ENCODE measurements at places on chromosomes 3 and 15.

DNA sequence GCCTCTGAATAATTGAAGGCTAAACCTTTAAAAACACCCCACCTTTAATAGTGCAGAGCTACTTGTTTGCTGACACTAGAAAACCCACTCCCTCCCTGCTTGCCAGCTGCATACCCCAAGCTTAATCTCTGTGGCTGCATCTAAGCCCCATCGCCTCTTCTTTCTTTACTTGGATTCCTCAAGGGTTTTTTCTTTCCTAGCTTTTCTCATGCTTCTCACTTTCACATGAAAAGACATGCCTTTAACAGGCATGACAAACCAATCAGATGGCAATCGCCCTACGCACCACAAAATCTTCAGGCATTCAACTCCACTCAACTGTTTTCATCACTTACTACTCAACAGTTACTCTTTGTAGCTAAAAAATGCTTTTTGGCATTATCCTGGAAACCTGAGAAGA is 77.5 kb downstream of the PLD1 start:
- DNase-seq = no peak

- DNase-seq = no peak
Observed at GRCh38 chr15:85482894-85483293, 102.5 kb downstream of the AKAP13 start.

DNA sequence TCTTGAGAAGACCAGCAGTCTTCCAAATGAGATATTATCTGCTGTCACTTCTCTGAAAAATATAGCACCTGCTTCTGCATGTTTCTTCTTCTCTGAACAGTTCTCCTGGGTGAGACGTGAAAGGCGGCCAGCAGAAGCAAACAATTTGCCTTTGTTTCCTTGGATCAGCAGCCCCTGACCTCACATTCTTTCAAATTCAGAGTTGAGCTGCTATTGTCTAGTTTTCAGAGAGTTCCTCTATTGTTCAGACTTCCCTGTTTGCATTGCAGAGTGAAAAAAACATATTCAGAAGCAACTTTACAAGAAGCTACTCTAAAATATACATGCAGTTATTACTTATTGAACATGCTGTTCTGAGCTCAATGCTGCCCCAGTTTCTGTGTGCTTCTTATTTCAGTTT is 653.6 kb downstream of the NAALADL2 start:
- DNase-seq = no peak

DNA sequence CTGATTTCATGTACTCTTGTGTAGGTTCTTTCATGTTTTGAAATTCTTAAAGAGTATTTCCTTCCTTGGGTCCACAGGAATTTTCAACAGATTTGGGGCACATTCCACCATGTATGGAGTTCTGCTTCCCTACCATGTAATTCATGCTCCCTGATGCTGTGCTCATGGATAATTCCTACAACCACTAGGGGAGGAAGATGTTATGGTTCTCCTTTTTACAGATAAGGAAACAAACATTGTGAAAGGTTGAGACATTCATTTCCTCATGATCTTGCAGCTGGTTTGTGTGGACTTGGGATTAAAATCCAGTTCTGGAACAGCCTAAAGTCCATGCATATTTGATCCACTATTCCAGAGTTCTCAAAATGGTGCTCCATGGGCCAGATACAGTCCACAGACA is 174.9 kb upstream of the FRMD4B start:
- no peak for DNase-seq

DNA sequence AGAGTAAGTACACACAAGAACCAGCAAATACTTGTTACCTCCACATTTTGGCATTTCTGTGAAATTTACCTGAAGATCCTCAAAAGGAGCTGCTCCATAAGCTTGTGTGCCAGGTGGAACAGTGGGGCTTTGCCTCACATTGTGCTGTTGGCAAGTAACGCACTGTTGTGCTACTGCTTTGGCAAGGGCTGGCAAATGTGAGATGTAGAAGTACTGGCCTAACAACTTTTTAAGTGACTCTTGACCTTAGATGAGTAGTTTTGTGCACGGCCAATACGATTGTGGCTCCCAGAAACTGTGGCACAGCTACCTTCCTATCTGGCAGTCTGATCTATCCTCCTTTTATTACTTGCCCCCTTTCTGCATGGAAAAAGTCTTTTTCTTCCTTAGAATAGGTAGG is 337.0 kb downstream of the KCNH8 start:
- DNase-seq = no peak

GRCh38 chr3:156693166-156693565 is 18.8 kb downstream of the TIPARP start:
- DNase-seq = no peak

DNA sequence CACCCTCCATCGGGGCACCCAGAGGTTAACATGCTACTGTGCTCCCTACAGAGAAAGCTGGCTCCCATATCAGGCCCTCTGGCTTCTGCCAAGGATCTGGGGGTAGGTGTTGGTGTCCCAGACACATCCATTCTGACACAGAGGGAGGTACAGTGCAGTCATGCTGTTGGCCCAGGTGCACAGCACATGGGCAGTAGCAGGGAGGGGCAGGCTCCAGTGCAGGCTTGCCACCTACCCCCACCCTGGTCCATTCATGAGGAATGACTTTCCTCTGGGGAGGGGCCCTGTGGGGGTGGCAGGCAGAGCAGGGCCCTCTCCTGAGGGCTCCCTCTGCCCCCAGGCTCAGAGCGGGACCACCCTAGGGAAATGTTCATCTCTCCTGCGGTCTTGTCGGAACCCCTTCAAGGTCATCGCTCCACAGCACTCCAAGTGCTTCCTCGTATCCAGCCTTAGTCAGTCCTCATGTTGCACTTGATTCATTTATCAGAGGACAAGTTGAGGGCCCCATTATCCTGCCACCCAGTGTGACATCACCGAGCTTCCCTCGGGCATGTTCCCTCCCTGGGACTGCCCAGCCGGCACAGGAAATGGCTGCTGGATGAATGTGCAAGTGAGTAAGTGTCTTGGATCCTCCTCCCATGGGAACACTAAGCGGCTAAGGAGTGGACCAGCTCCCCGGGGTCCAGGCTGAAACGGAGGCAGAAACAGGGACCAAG is 10.0 kb downstream of the DUSP7 start:
- DNase-seq = no peak

DNA sequence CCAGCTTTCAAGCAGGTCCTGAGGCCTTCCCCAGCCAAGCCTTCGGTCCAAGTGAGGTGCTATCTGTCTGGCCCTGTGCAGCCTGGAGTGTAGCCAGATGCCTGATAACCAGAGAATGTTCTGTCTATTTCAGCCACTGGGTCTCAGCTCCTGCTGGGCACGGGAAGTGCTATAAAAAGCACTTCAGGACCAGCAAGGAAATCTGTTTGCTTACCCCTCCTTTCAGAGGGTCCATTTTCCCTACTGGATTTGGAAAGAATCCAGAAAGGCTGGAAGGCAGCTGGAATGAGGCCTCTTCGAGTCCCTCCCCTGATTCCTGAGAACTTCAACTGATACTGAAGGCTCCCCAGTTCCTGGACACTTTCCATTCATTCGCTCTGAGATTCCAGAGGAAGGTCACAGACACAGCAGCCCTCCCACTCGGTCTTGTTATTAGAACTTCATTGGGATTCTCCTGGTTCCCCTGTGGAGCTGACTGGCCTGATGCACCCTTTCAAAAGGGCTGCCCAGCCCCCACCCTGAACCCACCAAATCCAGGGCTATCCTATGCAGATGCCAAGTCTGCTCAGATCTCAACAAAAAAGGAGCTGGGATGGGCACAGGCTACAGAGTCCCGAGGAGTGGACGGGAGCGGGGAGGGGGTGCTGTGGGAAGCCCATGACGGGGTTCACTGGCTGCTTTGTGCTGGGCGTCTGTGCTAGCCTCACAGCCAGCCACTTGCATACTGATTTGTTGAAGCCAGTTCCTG is 70.4 kb downstream of the UMPS start:
- DNase-seq = no peak

- no peak for DNase-seq
Observed at GRCh38 chr3:159937561-159938166, 51.0 kb upstream of the IL12A start.

DNA sequence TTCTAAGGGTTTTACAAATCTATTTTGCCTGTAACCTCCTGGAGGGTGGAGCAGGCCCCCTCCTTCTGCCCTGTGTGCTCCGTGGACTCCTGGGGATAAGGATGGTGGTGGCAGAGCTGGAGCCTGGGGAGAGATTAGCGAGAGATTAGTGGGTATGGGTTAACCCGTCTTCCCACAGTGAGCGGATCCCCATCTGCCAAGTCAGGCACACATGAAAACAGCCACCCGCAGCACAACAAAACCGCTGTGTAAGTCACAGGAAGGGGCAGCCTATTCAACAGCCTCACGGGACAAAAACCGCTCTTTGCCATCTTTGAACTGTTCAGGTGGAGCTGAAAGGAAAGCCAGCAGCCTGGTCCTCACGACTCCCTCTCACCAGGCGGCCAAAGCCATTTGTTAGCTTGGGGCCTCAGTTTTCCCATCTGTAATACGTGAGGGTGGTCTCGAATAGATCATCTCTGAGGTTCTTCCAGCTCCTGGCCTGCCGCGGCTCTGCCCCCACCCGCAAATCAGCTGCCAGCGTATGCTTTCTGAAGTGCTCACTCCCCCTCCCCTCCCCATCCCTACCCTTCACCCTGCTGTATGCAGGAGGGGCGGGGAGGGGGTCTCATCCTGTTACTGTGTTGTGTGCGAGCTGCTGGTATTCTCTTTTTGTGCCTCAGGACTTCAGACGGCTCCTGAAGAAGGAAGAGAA is 43.6 kb downstream of the PDIA5 start:
- no peak for DNase-seq

DNA sequence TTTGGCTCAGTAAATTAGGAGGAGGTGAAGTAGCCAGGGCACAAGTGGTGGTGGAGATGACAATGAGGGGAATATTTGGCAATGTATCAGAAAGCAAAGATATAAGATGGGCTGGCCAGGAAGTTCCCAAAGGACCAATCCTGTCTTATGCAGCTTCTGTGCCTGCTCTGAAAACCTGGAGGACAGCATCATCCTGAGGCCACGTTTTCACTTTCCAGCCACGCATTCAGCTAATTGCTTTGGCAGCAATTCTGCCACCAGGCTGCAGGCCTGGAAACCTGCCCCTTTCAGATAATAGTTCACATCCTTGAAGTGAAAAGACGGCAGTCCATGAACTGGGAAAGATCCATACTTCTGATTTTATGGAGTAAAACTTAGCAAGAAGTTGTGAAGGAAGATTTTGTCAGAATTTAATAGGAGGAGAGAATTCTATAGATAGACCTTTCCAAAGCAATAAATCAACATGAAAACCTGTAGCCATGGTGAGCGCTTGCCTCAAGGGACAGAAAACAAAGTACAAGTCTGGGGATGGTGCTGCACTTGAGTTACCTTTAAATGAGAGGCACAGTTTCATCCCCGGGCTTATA is 682.5 kb downstream of the GRM7 start:
- DNase-seq = no peak

GRCh38 chr3:187616307-187616972 is 53.8 kb downstream of the SST start:
- DNase-seq = no peak

DNA sequence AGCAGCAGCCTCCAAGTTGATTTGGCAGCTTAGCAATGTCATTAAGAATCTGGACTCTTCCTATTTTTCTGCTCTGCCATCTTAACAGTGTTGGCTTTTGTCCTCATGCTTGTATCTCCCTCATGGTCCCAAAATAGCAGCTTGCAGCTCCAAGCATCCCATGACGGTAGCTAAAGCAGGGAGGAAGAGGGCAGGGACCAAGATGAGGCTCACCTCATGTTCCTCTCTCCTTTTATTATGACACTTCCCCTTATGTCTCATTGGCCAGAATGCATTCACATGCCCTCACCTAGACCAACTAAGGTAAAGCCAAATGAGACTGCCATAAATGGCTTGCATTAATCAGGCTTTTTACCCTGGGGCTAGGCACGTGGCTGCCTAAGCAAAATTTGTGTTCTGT is 382.4 kb downstream of the SHQ1 start:
- DNase-seq = no peak

DNA sequence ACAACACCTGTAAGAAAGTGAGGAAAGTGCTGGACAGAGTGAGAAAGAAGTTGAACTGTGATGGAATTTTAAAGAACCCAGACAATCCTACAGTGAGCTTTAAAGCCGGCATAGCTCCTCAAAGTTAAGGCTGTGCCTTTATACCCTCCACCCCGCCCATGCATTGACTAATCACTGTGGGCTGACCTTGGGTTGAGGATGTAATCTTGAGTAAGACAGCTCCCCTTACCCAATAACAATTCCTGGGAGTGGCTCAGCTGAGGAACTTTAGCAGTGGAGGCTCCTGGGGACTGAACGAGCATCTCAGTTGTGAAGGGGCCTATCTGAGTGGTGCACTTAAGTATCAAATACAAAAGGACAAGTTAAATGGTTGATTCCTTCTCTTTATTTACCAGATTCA is 35.7 kb upstream of the ZNF770 start:
- no peak for DNase-seq

DNA sequence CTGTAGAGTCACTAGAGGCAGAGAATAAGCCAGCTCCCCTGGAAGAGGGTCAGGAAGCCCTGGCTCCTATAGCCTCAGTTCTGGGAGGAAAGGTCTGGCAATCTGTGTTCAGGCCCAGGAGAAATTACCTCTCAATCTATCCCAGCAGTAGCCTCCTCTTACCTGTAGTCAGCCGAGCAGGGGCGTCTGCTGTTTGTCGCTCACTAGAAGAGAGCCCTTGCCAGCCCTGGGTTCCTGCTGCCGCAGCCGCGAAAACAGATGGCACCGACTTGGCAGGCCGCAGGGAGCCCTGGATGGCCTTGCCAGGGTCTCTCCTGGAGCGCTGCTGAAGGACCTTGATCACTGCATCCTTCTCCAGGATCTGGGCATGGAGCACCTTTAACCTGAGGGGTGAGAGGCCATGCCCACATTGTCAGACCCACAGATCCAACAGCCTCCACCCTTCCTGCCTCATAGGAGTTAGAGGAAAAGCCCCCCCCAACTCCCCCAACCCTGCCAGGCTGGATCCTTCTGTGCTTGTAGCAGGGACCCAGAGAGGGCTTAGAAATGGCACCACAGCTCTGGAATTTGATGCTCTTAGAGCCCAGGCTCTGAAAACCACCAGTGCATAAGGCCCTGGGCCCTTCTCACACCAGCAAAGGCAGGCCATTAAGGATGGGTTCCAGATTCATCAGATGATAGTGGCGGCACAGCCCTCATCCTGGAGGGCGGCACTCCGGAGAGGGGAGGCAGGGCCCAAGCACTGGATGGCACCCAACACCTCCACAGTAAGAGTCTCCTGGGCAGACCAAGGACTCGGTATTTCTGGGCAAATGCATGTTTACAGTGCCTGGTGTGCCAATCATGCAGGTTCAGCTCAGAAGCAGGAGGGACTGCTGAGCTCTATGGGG is 14.9 kb downstream of the AMOTL2 start:
- DNase-seq = no peak

DNA sequence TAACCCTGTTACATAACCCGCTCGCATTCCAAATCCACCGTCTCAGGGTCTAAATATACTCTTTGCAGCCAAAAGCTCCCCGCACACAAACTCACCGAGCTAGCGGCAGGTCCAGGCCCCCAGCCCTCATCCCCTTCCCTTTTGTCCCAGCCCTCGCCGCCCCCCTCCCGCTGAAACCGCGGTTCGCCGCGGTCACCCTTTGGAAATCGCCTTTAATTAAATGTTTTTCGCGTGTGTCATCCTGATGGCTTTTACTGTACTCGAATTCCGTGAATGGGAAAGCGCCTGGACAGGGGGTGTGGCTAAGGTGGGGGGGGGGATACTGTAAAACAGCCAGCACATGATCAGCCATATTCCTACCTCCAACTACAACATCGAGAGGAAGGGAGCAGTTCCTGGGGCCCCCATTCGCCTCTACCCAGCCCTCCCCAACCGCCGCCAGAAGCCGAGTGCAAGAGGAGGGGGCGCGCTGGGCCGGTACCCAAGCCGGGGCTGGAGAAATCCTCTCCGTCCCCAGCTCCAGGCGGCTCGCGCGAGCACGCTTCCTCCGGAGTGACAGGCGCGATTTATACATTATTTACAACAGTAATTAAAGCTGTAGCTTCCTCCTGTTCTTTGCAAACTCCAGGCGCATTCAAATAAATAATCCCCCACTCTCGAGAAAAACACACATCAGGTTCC is 1.7 kb downstream of the RORA start:
- DNase-seq = peak; percentile 78
